Suppressor macrophage treated with lipopolysaccharide for 4 hours (primary cell): ENCODE measurements at places on chromosomes 2 and 18.

DNA sequence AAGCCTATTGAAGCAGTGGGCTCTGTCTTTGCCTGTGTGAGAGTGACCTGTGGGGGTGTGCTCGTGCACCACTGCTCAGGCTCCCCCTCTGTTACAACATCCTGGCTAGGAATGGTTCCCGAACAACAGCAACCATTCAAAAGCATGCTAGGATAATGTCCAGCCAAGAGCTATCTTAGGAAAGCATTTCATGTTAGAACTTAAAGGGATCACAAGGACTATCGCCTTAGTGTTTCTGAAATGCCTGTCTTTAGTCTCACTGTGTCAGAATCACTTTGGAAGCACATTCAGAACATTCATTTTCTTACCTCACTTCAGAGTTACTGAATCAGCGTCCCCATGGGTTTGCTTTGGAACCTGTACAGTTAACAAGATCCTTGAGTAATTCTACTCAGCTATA lies 134.9 kb upstream of the DSEL start:
- no peak for DNase-seq

DNA sequence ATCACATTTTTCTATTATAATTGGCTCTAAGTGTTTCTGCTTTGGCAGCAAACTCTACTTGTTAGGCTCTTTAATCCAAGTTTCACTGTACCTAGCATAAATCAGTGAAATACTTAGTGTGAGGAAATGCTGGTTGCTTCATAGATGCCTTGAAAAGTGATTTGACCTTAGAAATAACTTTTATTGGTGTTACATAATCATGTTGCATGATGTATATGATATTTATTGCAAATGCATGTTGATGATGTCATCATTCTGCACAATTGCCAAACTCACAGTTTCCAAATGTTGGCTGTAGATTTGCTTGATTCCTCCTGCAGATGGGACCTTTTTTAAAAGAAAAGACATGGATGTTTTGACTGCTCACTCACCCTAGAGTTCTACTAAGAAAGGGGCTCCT lies 137.6 kb upstream of the BCL2L11 start:
- peak; percentile 77 for DNase-seq

GRCh38 chr2:176583607-176584006 lies 314.4 kb downstream of the MTX2 start:
- no peak for DNase-seq

DNA sequence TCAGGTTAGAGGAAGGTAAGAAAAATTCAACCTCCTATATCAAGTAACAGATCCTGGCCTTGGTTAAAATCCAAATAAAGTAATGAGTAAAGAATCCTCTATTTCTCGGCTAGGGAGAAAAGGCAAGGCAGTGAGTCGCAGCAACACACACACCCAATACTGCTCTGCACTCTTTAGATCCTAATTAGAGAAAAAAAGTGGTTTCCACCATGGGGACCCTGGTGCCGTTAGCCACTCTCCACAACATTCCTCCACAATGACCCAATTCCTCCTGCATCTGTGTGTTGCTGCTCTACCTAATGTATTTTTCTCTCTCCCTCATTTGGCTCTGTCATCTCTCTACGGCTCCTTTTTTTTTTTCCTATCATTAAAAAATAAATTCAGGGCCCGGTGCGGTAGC lies 462.7 kb downstream of the METTL4 start:
- no peak for DNase-seq

- no peak for DNase-seq
Measured at GRCh38 chr2:197300139-197300538, 10.4 kb downstream of the ANKRD44 start.

- no peak for DNase-seq
Measured at GRCh38 chr2:32768387-32769174, 140.7 kb downstream of the TTC27 start.

GRCh38 chr18:11676386-11676785 lies 12.7 kb upstream of the GNAL start:
- DNase-seq = no peak

GRCh38 chr18:9173770-9174233 lies 37.2 kb downstream of the ANKRD12 start:
- no peak for DNase-seq

DNA sequence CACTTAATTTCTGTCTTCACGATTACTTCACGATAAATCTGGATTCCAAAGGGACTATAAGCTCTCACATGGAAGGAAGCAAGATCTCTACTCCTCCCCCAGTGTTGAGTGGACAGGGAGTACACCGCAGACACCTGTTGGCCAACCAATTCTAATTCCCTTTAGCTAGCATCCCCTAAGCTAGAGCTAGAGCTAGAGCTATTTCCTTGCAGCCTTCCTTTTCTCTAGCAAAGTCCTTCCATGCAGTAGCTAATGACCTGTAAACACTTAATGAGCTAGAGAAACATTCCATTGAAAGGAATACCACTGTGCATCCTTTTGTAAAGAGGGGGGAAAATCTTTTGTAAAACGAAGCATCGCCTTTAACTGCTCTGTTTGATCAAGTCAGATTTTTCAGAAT lies 56.5 kb downstream of the BCL11A start:
- DNase-seq = no peak

DNA sequence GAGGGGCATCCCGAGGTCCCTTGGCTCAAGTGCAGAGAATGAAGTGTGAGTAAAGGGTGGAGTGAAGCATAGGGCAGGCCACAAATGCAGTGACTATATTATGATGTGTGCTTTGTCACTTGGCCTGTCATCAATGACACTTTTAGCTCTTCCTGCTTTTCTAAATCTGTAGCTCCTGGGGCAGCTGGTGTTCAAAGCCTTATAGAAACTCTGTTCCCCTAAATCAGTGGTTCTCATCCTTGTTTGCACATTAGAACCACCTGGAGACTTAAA lies 135.6 kb upstream of the LGALSL start:
- peak; percentile 58 for DNase-seq

GRCh38 chr2:109401370-109401769 lies 212.4 kb downstream of the SEPTIN10 start:
- DNase-seq = no peak

GRCh38 chr2:21220930-21221329 lies 97.2 kb downstream of the TDRD15 start:
- DNase-seq = peak; percentile 8

DNA sequence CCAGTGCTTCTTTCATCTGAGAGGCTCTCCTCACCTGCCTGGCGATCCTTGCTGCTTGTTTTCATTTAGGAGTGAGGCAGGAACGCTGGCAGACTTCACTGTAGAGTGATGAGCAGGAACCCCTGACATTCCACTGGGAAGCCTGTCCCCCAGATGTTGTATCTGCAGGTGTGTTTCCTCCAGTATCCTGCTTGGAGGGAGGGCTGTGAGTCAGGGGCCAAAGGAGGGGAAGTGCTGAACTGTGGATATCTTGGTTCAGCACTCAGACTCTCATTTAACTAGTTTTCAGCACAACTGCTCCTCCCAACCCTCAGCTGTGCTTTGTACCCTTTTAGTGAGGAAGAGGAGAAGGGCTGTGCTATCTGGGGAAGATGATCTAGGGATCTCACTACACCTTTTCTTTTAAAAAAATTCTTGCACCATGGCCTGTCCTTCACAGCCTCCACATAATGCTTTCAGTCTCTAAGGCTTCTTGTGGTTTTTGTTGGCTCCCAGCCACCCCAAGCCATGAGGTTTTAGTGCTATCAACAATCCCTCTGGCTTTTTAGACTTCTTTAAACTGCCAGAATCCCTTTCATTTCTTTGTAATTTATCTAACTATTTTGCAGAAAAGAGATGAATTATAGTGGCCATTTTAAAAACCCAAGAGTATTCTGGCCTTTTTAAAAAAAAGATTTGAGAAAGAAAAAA lies 11.2 kb downstream of the ANKAR start:
- no peak for DNase-seq

GRCh38 chr2:221693365-221693764 lies 121.3 kb upstream of the EPHA4 start:
- no peak for DNase-seq

DNA sequence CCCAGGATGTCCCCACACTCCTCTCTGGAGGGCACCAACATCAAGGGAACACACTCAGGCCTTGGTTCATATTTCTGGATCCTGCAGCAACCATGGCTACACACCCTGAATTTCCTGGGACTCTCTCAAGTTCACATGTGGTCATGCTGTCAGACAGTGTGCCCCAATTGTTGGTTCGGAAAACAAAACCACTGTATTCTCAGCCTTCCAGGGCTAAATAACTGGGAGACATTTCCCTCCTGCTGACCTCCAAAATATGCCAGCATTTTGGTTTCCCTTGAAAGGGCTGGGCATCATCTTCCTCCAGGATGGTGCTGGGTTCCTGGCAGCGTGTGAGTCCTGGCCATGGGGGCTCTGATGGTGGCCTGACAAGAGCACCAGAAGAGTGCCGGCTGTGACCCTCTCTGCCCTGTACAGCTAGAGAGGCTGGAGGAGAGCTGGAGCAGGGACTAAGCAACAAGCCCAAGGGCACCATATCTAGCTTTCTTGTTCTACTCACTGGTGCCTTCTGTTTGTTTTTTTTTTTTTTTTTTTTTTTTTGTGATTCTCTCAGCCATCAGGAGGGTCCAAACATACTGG lies 37.5 kb upstream of the WIPF1 start:
- no peak for DNase-seq

DNA sequence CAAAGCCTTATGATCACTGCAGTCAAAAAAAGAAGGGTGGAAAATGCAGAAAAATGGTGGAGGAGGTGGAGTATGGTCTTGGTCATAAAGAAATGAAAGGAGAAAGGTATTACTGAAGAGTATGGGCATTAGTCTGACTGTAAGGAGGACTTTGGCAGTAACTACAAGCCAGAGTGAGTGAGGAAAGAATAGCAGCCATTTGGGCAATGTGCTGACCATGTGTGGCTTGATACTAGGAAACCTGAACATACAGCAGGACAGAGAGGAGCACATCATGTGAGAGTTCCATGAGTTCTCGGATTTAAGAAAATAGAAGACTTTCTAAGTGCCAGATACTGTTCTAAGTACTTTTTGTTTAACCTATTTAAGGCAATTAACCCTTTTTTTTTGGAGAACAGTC lies 8.5 kb downstream of the DTNA start:
- no peak for DNase-seq

DNA sequence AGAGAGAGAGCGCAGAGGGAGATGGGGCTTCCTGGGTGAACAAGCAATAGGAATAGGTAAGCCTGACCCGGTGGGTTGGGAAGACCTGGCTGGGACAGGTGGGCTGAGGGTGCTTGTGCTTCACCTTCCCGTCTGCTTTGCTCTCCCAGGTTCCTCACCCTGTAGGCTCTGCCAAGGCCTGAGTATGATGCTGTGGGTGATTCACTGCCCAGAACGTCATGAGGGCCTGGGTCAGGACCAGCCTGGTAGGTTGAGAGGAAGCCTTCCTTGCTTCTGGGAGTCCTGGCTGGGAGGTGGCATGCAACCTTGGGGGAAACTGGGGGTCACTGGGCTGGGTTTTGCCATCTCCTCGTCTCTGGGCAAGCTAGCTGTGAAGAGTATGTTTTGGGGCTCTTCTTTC lies 220.2 kb upstream of the APCDD1 start:
- DNase-seq = no peak

- DNase-seq = no peak
Measured at GRCh38 chr2:190380962-190381412, 27.2 kb upstream of the MFSD6 start.

- no peak for DNase-seq
Measured at GRCh38 chr2:122194546-122194945, 439.1 kb downstream of the TSN start.

DNA sequence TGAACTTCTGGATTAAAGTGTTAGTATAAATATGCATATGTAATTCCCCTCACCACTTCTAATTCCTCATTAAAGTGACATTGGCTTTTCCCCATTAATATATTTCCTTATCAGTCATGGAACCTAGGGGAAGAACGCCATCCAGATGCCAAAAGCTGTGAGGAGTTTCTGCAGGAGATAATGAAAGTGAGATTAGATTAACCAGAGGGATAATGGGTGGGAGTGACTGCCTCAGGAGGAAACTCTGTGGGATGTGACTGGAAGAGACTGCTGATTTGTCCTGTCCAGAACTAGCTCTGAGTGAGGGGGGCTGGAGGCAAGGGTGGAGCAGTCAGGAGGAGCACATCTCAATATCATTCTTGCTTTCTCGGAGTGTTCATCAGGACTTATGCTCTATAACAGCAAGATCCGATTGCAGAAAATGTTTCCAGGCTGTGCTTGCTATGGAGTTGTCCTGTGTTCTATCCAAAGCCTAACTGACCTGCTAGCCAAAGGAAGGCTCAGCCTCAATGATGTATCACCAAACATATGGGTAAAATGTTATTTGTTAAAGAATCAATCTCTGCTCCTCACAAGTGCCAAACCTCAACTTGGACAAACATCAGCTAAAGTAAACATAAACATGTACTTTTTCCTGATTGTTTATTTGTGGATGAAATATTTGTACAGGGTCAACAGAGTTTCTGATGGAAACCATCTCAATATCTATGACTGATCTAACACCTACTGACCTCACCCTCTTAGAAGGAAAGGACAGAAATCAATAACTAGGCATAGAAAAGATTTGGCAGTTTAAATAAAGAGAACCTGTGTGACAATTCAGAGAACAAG lies 118.5 kb downstream of the ASXL3 start:
- DNase-seq = no peak
